ENCODE measurements at places on chromosomes 1 and 21. TPM values are rescaled to one million over a fixed set of nuclear protein-coding genes. Genes with fewer than 3 reads are reported as not detected.

DNA sequence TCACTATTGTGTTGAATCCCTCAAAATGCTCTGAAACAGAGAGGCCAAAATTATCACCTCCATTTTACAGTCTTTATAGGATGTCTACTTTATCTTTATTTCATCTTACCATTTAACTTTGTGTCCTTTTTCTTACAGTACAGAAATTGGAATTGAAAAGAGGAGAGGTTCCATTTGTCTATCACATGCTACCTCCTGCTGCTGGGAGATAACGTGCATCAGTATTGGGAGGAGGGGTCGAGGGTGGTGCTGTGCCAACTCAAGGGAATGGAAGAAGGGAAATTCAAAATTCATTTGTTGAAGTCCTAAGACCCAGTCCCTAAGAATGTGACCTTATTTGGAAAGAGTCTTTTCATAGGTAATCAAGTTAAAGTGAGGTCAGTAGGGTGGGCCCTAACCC, 85.3 kb downstream of the HHIPL2 start:
- DNase-seq = no peak

The NMNAT2 gene
- total RNA-seq = 40.0 TPM

- no peak for DNase-seq
Measured at GRCh38 chr21:16851054-16851453, 661.8 kb upstream of the CXADR start.

DNA sequence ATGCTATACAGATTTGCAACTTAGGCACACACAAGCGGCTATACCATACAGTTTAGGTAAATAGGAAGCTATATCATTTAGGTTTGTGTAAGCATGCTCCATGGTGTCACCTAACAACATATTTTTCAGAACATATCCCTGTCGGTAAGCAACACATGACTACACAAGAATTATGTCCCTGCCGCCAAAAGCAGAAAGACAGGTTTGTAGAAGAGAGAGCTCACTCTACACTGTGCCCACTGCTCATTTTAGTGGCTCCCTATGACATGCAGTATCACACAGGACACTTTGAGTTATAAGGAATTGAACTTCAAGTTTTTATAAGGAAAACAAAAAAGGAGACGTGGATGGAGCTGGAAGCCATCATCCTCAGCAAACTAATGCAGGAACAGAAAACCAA, 132.5 kb upstream of the KAZN start:
- DNase-seq = no peak

The F13B gene
- total RNA-seq = not detected

The STX12 gene
- 24.6 TPM for total RNA-seq

The PIK3R3 gene
- total RNA-seq = 35.3 TPM

DNA sequence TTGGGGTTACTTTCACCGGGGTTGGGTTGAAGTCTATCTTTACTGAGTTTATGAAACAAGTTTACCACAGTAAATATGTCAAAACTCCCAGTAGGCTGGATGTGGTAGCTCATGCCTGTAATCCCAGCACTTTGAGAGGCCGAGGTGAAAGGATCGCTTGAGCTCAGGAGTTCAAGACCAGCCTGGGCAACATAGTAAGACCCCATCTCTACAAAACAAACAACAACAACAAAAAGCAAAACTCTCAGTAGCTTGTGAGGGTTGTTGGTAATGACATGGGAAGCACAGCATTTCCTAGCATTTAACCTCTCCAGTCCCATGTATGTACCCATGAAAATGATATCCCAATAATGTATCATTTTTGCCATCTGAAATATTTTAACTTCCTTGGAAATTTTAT, 34.7 kb downstream of the GJA5 start:
- DNase-seq = no peak

DNA sequence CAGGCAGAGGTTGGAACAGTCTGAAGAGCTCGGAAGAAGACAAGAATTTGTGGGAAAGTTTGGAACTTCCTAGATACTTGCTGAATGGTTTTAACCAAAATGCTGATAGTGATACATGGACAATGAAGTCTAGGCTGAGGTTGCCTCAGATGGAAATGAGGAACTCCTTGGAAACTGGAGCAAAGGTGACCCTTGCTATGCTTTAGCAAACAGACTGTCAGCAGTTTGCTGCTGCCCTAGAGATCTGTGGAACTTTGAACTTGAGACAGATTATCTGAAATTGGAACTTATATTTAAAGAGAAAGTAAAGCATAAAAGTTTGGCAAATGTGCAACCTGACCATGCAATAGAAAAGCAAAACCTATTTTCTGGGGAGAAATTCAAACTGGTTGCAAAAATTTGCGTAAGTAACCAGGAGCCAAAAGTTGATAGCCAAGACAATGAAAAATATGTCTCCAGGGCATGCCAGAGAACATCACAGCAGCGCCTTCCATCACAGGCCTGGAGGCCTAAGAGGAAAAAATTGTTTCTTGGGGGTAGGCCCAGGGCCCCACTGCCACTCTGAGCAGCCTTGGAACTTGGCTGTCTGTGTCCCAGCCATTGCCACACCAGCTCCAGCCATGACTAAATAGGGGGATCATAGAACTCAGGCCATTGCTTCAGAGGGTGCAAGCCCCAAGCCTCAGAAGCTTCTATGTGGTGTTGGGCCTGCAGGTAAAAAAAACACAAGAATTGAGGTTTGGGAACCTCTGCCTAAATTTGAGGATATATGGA, 675.3 kb downstream of the LTN1 start:
- no peak for DNase-seq

- DNase-seq = no peak
Measured at GRCh38 chr1:2468041-2468472, 8.0 kb upstream of the PLCH2 start.

DNA sequence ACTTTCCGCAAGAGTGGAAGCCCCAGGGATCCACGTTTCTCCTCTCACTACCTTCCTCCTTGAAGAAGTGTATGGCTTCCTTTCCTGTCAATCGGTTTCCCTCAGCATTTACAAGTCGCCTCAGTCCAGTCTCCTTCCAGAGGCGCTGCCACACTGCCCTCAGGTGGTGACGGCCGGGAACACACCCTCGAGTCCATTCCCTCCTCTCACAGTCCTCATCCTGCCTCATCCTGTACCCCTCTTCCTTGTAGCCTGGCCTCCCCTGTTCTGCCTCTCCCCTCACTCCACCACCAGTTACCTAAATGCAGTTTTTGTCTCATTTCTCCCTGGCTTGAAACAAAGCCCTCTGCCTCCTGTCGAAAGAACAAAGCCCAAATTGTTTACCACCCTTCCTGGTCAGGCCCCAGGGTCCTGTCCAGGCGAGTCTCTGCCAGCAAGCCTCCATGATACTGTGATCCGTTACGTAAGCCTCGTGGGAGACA, 23.2 kb upstream of the LSM10 start:
- DNase-seq = peak; percentile 93

GRCh38 chr1:118012515-118013124, 83.1 kb downstream of the WDR3 start:
- DNase-seq = no peak

DNA sequence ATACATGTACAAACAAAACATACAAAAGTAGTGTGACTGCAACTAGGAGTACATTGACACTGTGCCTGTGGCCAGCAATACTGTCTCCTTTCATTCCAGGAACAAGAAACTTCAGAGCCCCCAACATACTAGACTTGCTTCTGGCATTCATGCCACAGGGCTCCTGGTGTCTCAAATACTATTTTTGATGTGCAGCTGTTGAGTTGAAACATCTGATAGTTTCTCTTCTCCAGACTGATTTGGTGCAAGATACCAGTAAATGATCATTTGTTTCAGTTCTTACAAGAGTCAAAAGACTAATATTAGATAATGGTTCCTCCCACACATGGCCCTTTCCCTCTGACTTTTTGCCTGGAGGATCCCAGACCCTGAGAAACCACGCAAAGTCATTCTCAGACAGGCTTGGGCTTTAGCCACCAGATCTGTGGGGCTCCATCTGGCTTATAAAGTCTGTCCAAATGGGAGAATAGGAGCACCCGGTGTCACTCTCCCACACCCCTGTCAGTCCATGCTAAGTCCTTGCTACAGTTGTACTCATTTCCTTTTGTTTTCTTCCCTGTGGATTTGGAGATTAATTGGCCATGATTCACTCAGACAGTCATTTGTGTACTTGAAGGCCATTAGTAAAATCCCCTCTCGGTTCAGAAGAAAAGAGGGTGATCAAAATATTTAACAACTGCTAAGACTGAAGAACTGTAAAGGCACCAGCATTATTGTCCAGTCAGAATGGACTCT, 163.5 kb upstream of the RUNX1 start:
- DNase-seq = no peak

The TRIM67 gene
- 0.19 TPM for total RNA-seq

The PGBD5 gene
- 18.5 TPM for total RNA-seq

The PLA2G2C gene
- not detected for total RNA-seq

The NBPF11 gene
- total RNA-seq = 2.2 TPM

The NBPF10 gene
- total RNA-seq = 0.89 TPM

The RIIAD1 gene
- total RNA-seq = not detected

DNA sequence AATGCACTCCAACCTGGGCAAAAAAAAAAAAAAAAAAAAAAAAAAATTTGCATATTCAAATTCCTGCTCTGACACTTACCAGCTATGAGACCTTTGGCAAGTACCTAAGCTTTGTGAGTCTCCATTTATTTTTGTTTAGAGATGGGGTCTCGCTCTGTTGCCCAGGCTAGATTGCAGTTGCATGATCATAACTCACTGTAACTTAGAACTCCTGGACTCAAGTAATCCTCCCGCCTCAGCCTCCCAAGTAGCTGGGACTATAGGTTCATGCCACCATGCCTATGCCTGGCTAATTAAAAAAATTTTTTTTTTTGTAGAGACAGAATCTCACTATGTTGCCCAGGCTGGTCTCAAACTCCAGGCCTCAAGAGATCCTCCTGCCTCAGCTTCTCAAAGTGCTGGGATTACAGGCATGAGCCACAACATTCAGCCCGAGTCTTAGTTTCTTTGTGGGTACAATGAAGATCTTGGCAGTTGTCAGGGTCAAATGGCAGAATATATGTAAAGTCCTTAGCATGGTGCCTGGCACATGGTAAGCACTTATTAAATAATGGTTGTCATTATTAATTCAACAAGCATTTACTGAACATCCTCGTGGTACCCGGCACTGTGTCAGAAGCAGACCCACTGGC, 53.5 kb upstream of the TENT5B start:
- DNase-seq = no peak

- no peak for DNase-seq
Measured at GRCh38 chr1:33122483-33123178, 41.7 kb downstream of the AZIN2 start.

The FCRL6 gene
- total RNA-seq = 0.24 TPM

DNA sequence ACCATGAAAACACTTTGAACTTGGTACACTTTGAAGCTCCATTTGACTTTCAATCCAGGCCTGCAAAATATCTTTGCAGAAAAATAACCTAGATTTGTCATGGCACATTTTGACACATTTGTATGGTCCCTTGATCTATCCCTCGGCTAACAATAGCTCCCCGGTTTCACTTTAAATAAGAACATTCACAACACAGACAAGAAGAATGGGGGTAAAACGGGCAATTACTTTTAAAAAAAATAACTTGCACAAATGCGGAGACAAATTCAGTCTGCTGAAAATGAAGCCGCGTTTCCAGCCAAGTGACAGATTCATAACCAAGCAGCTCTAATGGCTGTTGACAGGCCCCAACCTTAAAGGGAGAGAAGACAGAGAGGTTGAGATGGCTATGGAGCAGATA, 218.2 kb downstream of the NPHP4 start:
- DNase-seq = no peak

DNA sequence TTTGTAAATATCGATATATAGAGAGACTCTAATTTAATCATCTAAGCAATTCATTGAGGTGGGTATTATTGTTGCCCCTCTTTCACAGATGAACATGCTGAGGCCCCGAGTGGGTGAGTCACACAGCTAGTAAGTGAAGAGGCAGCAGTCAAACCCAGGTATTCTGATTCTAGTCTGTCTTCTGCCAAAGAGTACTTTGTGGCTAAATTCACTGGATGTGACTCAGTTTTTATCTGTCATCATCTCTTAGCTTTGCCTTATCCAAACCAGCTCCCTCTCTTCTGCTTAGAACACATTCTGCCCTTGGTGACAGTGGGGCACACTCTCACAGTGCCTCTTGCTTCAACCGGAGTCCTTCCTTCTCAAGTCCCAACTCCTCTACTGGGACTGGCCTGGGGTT, 11.5 kb downstream of the FCRL5 start:
- DNase-seq = no peak

DNA sequence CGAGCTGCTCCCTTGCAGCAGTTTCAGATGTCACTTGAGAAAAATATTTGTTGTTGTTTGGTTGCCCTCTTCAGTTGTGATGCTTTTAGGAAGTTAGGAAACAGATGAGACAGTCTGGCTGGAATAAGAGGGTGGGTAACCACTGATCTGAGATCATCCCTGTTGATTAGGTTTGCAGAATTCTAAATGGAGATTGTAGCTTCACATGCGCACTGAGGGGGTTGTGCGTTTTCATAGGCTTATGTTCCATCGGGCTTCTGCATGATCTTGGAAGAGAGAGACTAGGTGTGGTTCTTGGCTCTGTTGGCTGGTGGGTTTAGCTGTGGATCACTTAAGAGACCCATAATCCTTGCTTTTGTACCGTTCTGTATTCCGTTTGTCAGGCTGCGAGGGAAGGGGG, 108.1 kb downstream of the CAMTA1 start:
- DNase-seq = no peak

DNA sequence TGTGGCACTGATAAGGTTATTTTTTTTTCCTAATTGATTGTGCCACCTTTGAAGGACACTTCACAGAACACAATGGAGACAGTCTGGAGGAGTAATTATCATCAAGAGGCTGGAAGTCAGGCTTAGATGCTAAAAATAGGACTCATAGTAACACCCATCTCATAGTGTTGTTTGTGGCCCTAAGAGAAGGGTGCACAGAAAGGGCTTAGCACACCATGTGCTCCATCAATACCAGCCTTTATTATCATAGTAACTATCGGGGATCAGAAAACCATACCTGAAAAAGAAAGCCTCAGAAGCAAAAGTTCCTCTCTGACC, 11.9 kb downstream of the NIPAL3 start:
- no peak for DNase-seq

The BCAN gene
- total RNA-seq = not detected

GRCh38 chr1:119294199-119294598, 74.4 kb upstream of the HAO2 start:
- no peak for DNase-seq

The YY1AP1 gene
- 54.0 TPM for total RNA-seq

The SEC22B gene
- total RNA-seq = 16.8 TPM

DNA sequence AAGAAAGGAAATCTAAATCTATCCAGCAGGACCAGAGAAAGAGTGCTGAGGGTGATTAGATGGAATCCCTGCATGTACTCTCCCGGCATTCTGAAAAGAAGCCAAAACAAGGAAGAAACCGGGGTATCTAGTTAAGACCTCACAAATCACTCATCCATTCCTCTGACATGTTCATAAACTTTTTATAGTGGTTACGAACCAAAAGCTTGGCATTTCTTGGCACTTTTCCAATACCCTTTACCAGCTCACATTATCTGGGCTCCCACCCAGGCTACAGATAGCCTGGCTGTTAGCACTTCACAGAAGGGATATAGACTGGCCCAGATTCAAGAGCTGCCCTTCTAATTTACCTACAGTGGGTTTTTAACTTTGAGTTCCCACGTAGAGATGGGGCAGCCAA, 1.8 kb upstream of the C1orf74 start:
- no peak for DNase-seq

The FMN2 gene
- not detected for total RNA-seq

The PAQR6 gene
- not detected for total RNA-seq

The MIS18A gene
- total RNA-seq = 2.3 TPM

The RERE gene
- 99.8 TPM for total RNA-seq
